ENCODE measurements at places on chromosomes 4 and X. TPM values are rescaled to one million over a fixed set of nuclear protein-coding genes. Genes with fewer than 3 reads are reported as not detected.

GRCh38 chr4:1600211-1600780 is 83.8 kb downstream of the FAM53A start:
- no peak for DNase-seq

GRCh38 chrX:149631234-149632165 is at the start of gene TMEM185A:
Gene TMEM185A, minus strand, starts transcription at chrX:149631792. Its CDS starts 212 bp downstream, at chrX:149631580.
- DNase-seq = no peak

- DNase-seq = no peak
Measured at GRCh38 chr4:13700021-13700857, 72.7 kb upstream of the BOD1L1 start.

DNA sequence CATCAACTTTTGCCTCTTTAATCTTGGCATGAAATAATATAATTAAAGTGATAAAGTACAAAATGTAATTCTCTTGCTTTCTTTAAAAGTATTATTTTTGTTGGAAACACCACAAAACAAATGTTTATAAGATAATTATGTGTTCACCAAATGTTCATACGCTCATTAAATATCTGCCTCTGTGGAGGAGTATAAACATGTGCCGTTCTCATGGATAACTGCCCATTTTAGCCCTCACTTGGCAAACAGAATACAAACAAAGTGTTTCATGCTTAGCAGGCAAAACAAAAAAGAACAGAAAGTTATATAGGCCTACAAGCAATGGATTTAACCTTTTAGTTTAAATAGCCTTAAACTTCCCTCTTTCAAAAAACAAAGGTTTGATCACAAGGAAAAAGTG is 800.5 kb upstream of the DIAPH2 start:
- no peak for DNase-seq

GRCh38 chr4:125811892-125812291 is 497.1 kb downstream of the FAT4 start:
- no peak for DNase-seq

Gene RBMXL3
- not detected for total RNA-seq

DNA sequence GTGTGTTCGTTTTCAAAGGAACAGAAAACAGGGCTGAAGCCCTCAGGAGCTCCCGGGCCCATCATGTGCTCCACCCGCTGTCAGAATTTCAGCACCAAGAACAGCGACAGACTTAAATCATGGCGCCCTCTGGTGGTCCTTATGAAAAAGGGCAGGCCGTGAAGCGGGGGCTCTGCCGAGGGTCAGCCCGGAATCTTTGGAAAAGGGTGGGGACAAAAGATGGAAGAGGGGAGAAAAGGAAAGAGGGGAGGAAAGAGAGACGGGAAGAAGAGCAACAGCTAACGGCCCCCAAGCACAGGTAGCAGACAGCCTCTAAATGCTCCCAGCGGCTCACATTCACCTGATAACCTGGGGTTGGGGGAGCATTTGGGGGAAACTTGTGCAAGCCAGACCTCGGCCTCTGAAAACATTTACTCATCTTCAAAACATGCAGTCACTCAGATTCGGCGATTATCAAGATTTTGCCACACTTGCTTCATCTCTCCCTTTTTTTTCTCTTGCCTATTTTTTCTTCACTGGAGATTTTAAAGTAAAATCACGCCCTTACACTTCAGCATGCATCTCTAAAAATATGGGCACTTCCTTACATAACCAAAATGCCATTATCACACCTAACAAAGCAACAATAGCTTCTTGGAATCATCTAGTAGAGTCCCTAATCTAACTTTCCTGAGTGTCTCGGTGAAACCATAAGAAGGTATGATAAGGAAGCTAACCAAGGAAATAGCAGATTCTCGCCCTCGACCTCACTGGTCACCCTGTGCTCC is 28.1 kb upstream of the MAN2B2 start:
- DNase-seq = peak; percentile 7

Data from pulmonary artery endothelial cell (primary cell).